Skin of body (tissue), 3 donors: ENCODE measurements at places on chromosomes 2 and 18. TPM values are rescaled to one million over a fixed set of nuclear protein-coding genes. Genes with fewer than 3 reads are reported as not detected.

GRCh38 chr2:25490217-25490616 is 148.5 kb upstream of the DNMT3A start:
- DNase-seq: peak; percentile 20

- no peak for DNase-seq
Measured at GRCh38 chr2:166188084-166188483, 60.3 kb upstream of the SCN1A start.

DNA sequence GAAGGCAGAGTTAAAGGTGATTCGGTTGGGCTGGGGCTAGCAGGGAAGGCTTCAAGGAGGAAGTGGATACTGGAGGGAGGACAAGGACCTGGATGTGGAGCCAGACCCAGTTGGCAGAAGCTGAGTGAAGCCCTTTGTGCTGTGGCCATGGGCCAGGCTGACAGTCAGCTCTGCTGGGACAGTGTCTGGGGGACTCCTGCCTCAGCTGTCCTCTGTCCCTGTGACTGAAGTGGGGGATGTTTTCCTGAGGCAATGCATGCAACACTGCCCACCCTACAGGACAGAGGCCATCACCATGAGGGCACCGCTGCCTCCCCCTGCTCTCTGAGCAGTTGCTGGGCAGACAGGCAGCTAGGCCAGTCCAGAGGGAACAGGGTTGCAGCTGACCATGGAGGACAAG is 40.0 kb downstream of the ST8SIA5 start:
- no peak for DNase-seq

DNA sequence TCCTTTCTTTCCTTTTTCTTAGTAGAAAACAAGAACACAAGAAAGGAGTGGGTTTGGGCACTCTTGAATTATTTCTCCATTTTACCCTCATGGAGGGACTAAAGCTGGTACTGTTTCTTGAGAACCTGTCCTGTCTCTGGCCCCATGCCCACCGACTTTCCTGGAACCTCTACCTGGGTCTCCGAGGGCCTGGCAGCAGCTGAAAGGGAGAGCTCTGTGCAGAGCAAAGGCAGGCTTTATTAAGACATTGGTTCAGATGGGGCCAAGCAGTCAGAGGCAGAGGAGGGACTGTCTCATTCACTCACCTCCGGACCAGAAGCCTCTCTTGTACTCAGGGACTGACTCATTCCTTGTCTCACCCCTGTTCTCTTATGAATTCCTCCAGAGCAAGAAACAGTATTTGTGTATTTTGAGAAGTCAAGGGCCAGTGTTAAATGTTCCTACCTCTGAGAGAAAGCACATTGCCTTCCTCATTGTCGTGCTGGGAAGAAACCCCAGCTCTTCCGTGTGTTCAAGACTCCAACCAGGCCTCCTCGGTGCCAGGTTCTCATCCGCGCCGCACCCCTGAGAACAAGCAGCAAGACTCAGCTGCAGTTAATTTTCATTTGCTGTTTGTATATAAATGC is 201.9 kb upstream of the NT5C1B start:
- DNase-seq: no peak

CEBPZOS gene
- total RNA-seq: 18.8 TPM

- DNase-seq: peak; percentile 45
Measured at GRCh38 chr18:48953104-48953706, 2.4 kb upstream of the SMAD7 start.

STEAP3 gene
- 3.0 TPM for total RNA-seq

DNA sequence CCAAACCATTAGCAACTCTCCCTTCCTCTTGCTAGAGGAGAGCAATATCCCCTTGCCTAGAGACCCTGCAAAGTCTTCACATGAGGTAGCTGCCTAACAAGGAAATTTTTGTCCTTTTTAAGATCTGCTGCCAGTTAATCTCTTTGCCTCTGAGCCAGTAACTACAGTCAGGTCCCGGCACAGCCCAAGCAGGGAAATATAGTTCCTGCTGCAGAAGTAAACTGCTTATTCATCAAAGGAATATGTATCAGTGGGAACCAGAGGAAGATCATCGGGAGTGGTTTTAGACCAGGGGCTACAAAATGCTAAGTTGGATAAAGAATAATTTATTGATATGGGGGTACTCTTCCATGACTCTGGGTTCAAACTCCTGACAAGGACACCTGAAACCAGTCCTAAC is 30.6 kb downstream of the CACNB4 start:
- DNase-seq: no peak

DNA sequence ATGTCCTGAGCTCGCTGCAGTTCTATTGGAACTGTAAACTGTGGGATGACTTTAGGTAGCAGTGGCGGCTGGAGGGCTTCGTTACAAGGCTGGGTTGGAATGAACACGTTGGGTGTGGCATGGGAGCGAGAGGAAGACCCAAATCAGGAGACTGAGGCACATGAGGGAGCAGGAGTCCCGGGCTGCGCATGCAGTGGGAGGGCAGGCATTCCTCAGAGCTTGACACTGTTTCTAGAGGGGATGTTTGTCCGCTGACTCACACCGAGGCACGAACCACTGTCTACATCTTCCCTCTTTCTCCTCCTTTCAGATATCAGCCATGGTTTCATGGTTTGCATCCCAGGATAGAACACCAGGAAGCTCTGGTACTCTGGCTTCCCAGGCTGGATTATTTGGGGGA is 40.6 kb upstream of the LAMA1 start:
- no peak for DNase-seq

- no peak for DNase-seq
Measured at GRCh38 chr2:119544939-119545475, 758 bp downstream of the CFAP221 start.

DNA sequence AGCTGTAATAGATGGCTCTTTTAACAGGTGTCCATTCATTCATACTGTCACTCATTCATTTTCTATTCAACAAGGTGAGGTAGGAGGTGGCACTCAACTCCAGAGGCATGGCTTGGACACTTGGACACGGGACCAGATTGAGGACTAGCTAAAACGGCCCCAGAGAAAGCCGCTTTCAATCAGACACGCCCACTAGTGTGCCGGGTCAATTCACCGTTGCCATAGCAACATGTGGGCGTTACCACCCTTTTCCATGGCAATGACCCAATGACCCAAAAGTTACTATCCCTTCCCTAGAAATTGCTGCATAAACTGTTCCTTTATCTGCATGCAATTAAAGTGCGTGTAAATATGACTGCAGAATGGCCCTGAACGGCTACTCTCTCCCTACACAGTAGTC is 49.2 kb upstream of the LGALSL start:
- peak; percentile 39 for DNase-seq

OBSL1 gene
- total RNA-seq: 47.0 TPM

DNA sequence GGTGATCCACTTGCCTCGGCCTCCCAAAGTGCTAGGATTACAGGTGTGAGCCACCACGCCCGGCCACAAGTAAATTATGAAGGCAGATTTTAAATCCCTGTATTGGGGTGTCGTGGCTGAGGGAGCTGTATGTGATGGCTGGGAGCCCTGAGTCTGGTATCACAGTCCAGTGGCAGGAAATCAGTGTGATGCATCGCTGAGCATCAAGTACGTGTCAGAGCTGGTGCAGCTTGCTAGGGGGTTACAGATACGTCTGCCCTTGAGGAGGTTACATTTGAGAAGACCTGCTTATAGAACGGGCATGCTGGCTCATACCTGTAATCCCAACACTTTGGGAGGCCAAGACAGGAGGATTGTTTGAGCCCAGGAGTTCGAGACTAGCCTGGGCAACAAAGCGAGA is 4.3 kb downstream of the ENOSF1 start:
- DNase-seq: no peak

GRCh38 chr2:101036562-101036961 is 34.5 kb downstream of the RPL31 start:
- peak; percentile 6 for DNase-seq

DNA sequence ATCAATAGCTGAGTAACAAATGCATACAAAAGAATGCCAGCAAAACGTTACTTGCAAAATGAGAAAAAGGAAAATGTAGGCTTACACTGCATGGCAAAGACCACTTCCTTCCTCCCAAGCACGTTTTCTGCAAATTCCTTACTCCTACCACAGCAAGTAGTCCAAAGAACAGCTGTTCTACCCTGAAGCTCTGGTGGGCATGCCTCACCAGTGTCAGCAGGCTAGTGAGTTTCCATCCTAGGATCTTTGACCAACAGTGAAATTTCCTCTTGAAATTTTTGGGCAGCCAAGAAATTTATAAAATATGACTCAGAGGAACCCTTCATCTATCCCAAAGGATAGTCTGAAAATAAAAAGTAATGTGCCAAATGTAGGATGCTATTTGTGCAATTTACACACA is 123.9 kb downstream of the ZNF532 start:
- DNase-seq: no peak

NT5C1B gene
- not detected for total RNA-seq

DNA sequence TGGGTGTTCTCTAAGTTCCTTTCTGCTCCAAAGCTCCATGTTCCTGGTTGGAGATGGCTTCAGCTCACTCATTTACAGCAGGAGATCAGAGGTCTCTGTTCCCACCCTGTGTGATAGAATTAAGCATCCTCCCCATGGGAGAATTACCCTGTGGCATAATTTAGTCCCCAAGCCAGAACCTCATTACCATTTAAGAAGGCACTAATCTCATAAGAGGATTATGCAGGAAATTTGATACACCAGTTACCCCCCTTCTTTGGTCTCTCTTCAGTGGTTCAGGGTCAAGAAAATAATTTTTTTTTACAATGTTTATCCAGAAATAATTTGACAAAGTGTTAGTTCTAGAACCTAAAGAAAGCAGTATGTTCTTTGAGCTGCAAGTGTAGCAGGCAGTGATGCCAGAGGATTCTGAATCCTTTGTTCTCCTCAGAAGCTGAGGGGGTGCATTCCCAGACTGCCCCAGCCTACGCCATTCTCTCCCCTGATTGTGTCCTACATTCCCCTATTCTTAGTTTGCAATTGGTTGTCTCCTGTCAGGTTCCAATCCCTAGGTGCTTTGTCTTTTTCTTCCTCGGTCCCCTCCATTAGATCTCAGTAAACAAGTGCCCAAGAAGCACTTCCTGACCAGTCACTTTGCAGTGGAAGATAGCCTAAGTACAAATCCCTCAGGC is 163.6 kb downstream of the PRKCE start:
- no peak for DNase-seq

DNA sequence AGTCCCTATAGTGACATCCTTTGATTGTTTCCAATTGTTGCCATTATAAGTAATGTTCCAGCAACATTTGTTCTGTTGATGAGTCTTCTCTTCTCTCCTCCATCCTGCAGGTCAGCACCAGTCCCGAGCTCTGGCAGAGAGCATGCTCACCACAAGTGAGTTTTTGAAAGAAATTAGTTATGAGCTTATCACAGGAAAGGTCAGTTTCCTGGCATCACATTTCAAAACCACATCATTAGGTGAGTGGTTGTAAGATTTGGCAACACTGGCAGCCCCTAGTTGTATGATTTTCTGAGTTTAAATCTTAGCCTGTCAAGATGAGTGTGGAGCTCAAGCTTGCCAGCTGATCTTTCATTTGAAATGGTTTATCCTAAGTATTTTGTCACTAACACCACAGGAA is 149.6 kb downstream of the ESCO1 start:
- DNase-seq: no peak

DSC1 gene
- total RNA-seq: 150 TPM
